ENCODE measurements at places on chromosomes 7 and 10. TPM values are rescaled to one million over a fixed set of nuclear protein-coding genes. Genes with fewer than 3 reads are reported as not detected.

CALHM1 gene
- total RNA-seq, result not detected

C7orf25 gene
- total RNA-seq, result 8.5 TPM

SAMD9L gene
- 26.5 TPM for total RNA-seq

MBL2 gene
- not detected for total RNA-seq

LRRD1 gene
- total RNA-seq, result 0.07 TPM

TMEM139 gene
- not detected for total RNA-seq

ANKRD30A gene
- not detected for total RNA-seq

RGR gene
- not detected for total RNA-seq

PRRT4 gene
- not detected for total RNA-seq

GPER1 gene
- 1.5 TPM for total RNA-seq

CRHR2 gene
- not detected for total RNA-seq

FKBP6 gene
- total RNA-seq, result not detected

Data from thoracic aorta endothelial cell (primary cell).